Activated naive CD8-positive, alpha-beta T cell treated with anti-CD3 and anti-CD28 coated beads for 36 hours (primary cell): ENCODE measurements at places on chromosomes 16 and 17. TPM values are rescaled to one million over a fixed set of nuclear protein-coding genes. Genes with fewer than 3 reads are reported as not detected.
A peak's percentile ranks its signal among the peaks of the same experiment; 100 is the strongest.

GRCh38 chr16:80103463-80103862 is 437.3 kb upstream of the DYNLRB2 start:
- H3K4me1 ChIP-seq: no peaks in the 10 kb centered on the region
- H3K27me3 ChIP-seq: peaks cover 30% of the 10 kb centered on the region

GRCh38 chr16:48143812-48144368 is 11.9 kb downstream of the ABCC12 start:
- no peaks in the 10 kb centered on the region for H3K36me3 ChIP-seq
- peaks cover 23% of the 10 kb centered on the region for H3K27me3 ChIP-seq
- DNase-seq: no peak
- no peak overlapping the region for H3K27ac ChIP-seq

GRCh38 chr17:19288453-19288852 is 51.3 kb downstream of the EPN2 start:
- H3K36me3 ChIP-seq: peaks cover 2% of the 10 kb centered on the region
- H3K4me3 ChIP-seq: no peak overlapping the region
- H3K27me3 ChIP-seq: peaks cover 15% of the 10 kb centered on the region
- no peak overlapping the region for H3K27ac ChIP-seq

GRCh38 chr17:60730273-60730672 is 52.6 kb downstream of the BCAS3 start:
- H3K4me1 ChIP-seq: peaks cover 7% of the 10 kb centered on the region
- H3K27me3 ChIP-seq: no peaks in the 10 kb centered on the region
- no peak for DNase-seq
- no peak overlapping the region for H3K27ac ChIP-seq
- H3K36me3 ChIP-seq: no peaks in the 10 kb centered on the region

DNA sequence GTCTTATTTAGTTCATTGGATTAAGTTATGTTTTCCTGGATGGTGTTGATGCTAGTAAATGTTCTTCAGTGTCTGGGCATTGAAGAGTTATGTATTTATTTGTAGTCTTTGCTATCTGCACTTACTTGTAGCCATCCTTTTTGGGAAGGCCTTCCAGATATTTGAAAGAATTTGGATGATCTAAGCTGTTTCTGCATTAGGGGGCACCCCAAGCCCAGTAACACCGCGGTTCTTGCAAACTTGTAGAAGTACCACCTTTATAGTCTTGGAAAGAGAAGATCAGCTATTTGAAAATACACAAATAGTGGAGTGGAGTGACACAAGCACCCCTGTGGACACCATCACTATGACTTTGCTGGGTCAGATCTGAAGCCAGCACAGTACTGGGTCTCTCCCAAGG is 175.9 kb upstream of the KIF2B start:
- no peaks in the 10 kb centered on the region for H3K4me1 ChIP-seq
- no peak for DNase-seq
- no peak overlapping the region for H3K27ac ChIP-seq
- H3K27me3 ChIP-seq: no peaks in the 10 kb centered on the region

NPIPB6 gene
- total RNA-seq: not detected

GSDMA gene
- total RNA-seq: 0.16 TPM

FBXO39 gene
- total RNA-seq: not detected

GRCh38 chr17:78444392-78444791 is 65.9 kb downstream of the PGS1 start:
- H3K27ac ChIP-seq: no peak overlapping the region
- H3K4me1 ChIP-seq: no peaks in the 10 kb centered on the region
- no peaks in the 10 kb centered on the region for H3K27me3 ChIP-seq
- no peak for DNase-seq

DNA sequence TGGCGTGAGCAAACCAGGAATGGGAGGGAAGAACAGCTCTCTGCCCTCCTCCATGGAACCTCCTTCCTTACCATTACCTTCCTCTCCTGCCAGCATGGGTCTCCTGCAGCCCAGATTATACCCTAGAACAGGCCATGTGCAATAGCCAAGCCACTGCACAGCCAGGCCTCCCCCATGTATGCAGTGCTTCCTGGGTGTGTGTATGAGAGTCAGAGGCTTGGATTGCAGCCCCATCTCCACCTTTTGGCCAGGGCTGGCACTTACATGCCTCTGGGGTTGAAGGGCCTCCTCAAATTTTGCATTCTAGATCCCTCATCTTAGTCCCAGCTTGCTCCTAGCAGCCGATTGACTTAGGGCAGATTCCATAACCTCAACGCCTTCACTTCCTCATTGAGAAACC is 133.7 kb downstream of the GSG1L start:
- H3K4me3 ChIP-seq: no peak overlapping the region
- H3K36me3 ChIP-seq: no peaks in the 10 kb centered on the region
- peaks cover 45% of the 10 kb centered on the region for H3K27me3 ChIP-seq
- no peaks in the 10 kb centered on the region for H3K4me1 ChIP-seq
- DNase-seq: no peak

GRCh38 chr16:27364493-27365141 is 37.4 kb upstream of the IL21R start:
- no peak overlapping the region for H3K4me3 ChIP-seq
- H3K27me3 ChIP-seq: no peaks in the 10 kb centered on the region
- peaks cover 67% of the 10 kb centered on the region for H3K36me3 ChIP-seq
- H3K4me1 ChIP-seq: peaks cover 64% of the 10 kb centered on the region
- H3K27ac ChIP-seq: peak overlapping the region; percentile 99
- no peak for DNase-seq

- H3K4me1 ChIP-seq: peaks cover 48% of the 10 kb centered on the region
- peaks cover 11% of the 10 kb centered on the region for H3K36me3 ChIP-seq
- H3K4me3 ChIP-seq: peak overlapping the region; percentile 58
- H3K27ac ChIP-seq: peak overlapping the region; percentile 85
Measured at GRCh38 chr16:11329071-11329491, 16.2 kb upstream of the RMI2 start.

- DNase-seq: no peak
- peaks cover 3% of the 10 kb centered on the region for H3K4me1 ChIP-seq
Measured at GRCh38 chr17:13827118-13827517, 225.4 kb upstream of the HS3ST3A1 start.

GRCh38 chr16:84548508-84548907 is 44.0 kb upstream of the MEAK7 start:
- DNase-seq: no peak
- peaks cover 59% of the 10 kb centered on the region for H3K4me1 ChIP-seq
- H3K27ac ChIP-seq: peak overlapping the region; percentile 96
- H3K36me3 ChIP-seq: peaks cover 59% of the 10 kb centered on the region
- no peaks in the 10 kb centered on the region for H3K27me3 ChIP-seq
- peak overlapping the region; percentile 84 for H3K4me3 ChIP-seq
